ENCODE measurements at places on chromosomes 11 and 22. TPM values are rescaled to one million over a fixed set of nuclear protein-coding genes. Genes with fewer than 3 reads are reported as not detected.

DNA sequence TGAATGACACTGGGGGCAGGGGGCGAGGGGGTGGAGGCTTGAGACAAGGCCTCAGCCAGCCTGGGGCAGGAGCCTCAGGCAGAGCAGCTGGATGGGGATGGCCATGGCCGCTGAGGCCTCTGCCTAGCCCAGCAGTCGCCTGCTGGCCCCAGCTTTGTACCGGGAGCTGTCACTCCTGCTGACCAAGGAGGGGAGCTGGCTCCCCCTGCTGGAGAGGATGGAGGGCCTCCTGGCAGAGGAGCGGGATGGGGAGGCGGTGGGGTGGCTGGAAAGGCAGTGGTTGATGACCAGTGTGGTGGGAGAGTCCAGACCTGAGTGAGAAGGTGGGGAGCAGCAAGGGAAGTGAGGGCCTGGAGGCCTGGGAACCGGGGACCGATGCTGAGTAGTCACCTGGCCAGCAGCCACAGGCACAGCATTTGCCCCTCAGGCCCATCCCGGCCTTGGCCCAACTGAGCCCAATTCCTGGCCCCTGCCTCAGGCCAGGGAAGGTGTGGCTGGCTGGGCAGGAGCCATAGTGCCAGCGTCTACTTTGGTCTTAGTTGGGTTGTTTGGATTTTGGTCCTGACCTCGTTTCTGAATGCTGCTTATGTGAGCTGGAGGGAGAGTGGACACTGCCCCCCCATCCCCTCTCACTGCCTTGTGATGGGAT is 6.0 kb upstream of the SUSD2 start:
- no peaks in the 10 kb centered on the region for H3K4me1 ChIP-seq
- peak overlapping the region; percentile 34 for H3K27ac ChIP-seq
- no peak overlapping the region for H3K4me3 ChIP-seq
- DNase-seq, result peak; percentile 95

Gene CYB5R2
- total RNA-seq, result 33.1 TPM

Gene CRACR2B
- total RNA-seq, result 26.5 TPM

DNA sequence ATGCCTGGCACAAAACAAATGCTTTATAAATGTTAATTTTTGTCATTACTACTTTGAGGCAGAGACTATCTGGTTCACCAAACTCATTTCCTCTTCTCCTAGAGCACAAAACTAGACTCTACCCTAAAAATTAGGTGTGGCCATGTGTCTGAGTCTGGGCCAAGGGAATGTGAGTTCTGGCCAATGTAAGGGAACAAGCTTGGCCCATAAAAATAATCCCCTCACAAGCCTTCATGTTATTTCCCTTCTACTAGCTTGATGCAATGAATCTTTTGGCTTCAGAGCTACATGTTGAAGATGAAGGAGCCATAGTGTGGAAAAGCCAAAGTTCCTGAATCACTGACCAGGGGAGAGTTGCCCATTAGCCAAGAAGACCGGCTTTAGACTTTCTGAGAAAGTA is 406.5 kb upstream of the CCDC90B start:
- no peaks in the 10 kb centered on the region for H3K36me3 ChIP-seq
- no peak overlapping the region for H3K4me3 ChIP-seq
- H3K4me1 ChIP-seq, result peaks cover 14% of the 10 kb centered on the region
- H3K27ac ChIP-seq, result no peak overlapping the region

- H3K4me1 ChIP-seq, result no peaks in the 10 kb centered on the region
- H3K27ac ChIP-seq, result no peak overlapping the region
- no peak for DNase-seq
- H3K4me3 ChIP-seq, result no peak overlapping the region
- no peaks in the 10 kb centered on the region for H3K36me3 ChIP-seq
Observed at GRCh38 chr11:91222830-91223229, 1000.0 kb upstream of the CHORDC1 start.

- H3K4me3 ChIP-seq, result peak overlapping the region; percentile 66
- H3K27me3 ChIP-seq, result no peaks in the 10 kb centered on the region
- peaks cover 15% of the 10 kb centered on the region for H3K36me3 ChIP-seq
- no peak overlapping the region for H3K27ac ChIP-seq
Observed at GRCh38 chr11:100810146-100810545, 123.1 kb downstream of the ARHGAP42 start.

DNA sequence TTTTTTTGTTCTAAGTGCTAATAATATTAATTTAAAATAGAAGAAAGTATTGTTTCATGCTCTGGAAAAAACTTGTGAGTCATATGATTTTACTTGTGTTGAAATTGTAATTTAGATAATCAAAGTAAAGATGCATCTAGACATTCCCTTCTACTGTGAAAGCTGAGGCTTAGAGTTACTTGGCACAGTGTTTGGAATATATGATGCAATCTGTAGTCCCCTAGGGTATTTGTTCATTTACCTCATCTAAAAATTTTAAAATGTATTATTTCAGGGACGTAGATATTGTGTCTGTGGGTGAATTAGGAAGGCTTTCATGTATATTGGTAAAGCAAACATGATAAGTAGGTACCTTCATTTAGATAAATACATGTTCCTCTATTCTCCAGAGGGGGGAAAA is 793.5 kb upstream of the CNTN5 start:
- no peaks in the 10 kb centered on the region for H3K4me1 ChIP-seq
- no peaks in the 10 kb centered on the region for H3K36me3 ChIP-seq
- no peak overlapping the region for H3K27ac ChIP-seq

GRCh38 chr22:43205748-43206508 is 19.0 kb upstream of the TTLL12 start:
- H3K27ac ChIP-seq, result no peak overlapping the region
- no peaks in the 10 kb centered on the region for H3K27me3 ChIP-seq
- no peak overlapping the region for H3K4me3 ChIP-seq
- no peaks in the 10 kb centered on the region for H3K4me1 ChIP-seq

Data from endodermal cell (in vitro differentiated cells).